Glutamatergic neuron (in vitro differentiated cells): ENCODE measurements at places on chromosomes 4 and X.
A peak's percentile ranks its signal among the peaks of the same experiment; 100 is the strongest.

DNA sequence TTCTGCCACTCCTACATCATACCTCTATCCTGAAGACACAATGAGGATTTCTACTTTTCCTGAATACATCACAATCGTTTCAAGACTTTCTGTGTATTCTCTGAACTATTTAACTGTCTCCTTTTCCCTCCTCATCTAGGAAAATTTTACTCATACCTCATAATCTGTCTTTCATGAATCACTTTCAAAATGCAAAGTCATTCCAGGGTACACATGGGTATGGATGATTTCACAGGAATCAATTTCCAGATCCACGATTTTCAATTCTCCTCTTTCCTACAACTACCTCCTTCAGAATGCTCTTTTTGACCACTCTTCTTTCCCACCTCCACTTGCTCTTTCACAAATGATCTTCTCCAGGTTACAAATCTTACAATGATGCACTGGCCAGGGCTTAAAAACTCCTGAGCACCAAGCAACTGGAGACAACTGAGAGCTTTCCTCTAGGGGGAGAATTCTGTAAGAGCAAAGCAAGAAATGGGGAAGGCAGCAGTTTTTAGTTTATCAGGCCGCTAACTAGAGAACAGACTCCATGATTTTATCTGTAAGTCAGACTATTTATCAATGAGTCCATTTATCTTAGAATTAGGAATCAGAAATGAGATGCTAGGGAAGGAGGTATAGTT lies 116.4 kb downstream of the PPP3CA start:
- DNase-seq: no peak

DNA sequence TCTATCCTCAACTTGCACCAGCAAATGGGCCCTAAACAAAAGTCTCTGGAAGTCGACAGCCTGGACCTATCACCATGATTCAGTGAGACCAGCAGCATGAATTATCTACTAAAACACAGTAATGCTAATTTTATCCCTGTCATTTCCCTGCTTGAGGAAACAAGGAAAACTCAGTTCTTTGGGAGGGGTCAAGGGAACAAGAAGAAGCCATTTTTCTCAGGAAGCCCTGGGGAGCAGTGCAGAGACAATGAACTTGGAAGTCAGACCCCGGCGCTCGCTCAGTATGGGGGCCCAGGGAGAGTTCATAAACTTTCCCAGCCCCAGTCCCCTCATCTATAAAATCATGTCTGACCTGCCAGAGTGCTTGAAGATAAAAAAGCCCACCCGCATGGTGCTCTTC lies 50.4 kb downstream of the DCTD start:
- DNase-seq: no peak

DNA sequence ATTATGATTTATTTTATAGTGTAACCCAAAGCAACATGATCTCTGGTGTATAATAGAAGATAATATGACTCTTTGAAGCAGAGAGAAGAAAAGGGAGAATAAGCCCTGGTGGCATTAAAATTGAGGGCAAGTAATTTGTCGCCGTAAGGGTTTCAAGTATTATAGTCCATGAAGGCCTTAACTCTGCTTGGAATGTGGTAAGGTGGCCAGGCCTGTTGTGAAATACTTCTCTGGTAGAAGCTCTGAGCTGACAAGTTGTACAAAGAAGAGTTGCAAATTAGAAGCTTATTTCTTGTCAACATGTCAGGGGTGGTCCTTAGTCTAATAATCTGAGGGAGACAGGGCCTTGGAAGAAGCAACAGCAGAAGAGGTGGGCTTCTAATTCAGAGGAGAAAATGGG lies 151.7 kb upstream of the HHIP start:
- DNase-seq: no peak

- DNase-seq: no peak
Measured at GRCh38 chr4:64200001-64200555, 209.2 kb downstream of the TECRL start.

DNA sequence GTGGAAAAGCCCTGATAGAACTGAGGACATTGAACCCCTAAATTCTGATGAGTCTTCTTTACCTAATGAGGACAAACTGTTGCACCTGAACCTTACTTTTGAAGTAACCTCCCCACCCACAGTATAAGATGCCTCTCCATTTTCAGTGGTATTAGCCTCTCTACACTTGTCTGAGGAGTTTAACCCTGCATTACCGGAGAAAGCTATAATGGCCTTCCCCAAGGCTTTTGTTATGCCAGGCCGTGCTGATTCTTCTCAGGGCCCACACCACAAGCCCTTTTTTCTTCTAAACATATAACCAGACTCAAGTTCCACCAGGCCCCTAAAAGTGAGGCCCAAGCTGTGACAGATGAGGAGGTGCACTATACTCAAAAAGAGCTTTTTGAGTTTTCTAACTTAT lies 345.8 kb upstream of the GRID2 start:
- DNase-seq: no peak

GRCh38 chr4:38768968-38769394 lies 13.8 kb downstream of the TLR10 start:
- no peak for DNase-seq

DNA sequence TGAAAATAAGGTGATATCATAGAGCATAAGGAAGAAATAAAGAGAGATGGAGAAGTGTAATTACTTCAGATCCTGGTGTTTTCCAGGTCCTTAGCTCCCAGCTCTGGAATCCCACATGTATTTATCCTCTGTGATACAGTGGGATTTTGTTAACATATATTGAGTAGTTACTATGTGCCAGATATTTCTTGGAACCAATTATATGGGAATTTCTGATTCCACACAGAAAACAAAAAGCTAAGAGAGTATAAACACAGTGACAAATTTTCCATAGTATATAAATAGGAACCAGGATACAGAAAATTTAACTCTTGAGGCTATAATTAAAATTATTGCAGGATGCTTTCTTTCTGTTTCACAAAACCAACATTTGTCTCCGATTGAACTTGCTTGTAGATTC lies 1067.5 kb downstream of the PCDH7 start:
- no peak for DNase-seq

GRCh38 chrX:82711457-82711856 lies 796.6 kb upstream of the POU3F4 start:
- no peak for DNase-seq

DNA sequence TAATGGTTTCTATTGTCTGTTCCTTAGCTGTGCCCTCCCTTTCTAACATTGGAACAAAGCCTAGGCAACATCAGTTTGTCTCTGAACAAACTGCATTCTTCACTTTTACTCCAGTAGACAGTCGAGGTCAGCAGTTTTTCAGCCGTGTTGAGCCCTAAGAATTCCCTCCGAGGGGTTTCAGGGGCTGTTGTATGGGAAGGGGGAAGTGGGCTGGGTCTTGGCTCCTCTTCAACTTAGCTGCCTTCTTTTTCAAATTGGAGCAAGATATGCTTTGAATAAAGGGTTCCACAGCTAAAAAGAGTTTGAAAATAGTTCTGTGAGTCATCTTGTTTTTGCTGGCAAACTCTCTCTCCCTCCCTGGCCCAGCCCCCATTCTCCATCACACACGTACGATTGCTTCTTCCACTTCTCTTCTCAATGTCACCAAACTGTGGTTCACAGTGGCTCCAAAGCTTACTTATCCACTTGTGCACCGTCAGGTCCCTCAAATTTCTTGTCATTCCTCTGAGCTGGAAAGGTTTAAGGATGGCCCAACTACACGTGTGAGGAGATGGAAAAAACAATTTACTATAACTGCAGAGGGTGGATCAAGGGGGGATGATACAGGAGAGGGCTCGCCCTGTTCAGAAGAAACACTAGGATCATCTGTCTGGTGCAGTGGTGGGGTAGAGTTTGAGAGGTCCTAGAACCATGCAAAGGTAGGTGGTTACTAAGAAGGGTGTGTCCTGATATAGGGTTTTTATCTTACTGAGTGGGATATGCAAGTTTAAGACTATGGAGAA lies 9.2 kb upstream of the MAML3 start:
- DNase-seq: no peak

GRCh38 chr4:169604903-169605331 lies 7.5 kb downstream of the NEK1 start:
- DNase-seq: no peak

DNA sequence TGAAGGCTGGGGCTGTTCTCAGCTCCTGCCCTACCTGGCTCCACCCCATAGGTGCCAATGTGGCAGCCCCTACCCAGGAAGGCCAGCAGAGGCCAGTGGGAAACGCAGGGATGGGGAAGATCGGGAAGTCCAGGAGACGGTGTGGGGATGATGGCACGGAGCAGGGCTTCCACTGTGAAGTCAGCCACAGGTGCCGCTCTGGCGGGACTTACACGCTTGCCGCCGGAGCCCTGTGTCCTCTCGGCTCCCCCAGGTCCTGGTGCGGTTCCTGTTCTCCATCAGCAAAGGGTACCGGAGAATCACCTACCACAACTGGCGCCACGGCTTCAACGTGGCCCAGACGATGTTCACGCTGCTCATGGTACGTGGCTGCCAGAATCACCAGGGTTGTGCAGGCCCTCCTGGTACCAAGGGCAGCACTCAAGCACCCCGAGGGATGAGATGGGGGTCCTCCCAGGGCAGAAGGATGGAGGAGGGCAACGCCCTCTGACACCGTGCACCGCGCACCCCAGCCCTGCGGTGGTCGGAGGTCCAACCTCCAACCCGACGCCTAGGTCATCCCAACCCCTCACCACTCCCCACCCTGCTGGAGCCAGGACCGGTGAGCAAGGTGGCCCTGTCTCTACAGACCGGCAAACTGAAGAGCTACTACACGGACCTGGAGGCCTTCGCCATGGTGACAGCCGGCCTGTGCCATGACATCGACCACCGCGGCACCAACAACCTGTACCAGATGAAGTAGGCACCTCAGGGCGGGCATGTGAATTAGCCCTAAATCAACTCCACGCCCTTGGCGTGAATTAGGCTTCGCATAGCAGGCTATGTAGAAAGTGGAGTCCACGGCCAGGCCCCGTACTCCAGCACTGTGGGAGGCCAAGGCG lies 12.0 kb downstream of the ATP5ME start:
- DNase-seq: peak; percentile 8

DNA sequence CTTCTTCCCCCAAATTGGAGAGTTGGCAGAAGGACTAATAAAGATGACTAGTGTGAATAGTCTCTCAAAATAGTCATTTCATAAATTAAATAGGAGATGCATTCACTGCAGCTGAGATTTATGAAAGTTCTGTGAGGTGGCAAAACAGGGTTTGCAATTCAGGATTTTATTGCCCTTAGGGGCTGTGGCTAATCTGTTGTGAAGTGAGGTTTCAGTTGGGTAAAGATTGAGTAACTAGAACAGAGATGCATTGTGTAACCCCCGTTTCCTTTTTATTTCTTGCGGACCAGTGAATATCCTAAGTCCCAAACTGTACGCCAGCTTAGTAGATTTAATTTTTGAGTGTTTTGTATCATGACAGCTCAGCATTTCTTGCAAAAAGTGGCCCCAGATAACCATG lies 16.2 kb upstream of the SCRG1 start:
- DNase-seq: no peak

GRCh38 chrX:116292183-116292582 lies 121.6 kb downstream of the AGTR2 start:
- no peak for DNase-seq

GRCh38 chr4:32140636-32141035 lies 1420.5 kb downstream of the PCDH7 start:
- DNase-seq: no peak

DNA sequence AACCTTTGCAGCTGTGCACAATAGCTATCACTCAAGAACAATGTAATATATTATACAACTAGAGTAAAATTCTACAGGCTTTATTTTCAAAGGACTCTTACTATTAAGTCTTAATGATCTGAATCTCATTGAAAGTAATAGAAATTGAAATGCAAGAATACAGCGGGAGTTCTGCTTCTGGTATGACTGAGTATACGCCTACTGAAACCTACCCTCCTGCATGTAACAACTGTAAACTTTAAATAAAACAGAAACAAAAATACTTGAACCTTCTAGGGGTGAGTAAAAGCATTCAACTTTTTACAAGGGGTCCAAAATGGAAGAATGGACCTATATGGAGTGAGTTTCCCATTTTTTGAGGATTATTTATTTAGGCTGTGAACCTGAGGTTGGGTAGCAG lies 13.5 kb downstream of the DCHS2 start:
- DNase-seq: no peak

GRCh38 chr4:186685767-186686183 lies 37.9 kb downstream of the FAT1 start:
- no peak for DNase-seq

DNA sequence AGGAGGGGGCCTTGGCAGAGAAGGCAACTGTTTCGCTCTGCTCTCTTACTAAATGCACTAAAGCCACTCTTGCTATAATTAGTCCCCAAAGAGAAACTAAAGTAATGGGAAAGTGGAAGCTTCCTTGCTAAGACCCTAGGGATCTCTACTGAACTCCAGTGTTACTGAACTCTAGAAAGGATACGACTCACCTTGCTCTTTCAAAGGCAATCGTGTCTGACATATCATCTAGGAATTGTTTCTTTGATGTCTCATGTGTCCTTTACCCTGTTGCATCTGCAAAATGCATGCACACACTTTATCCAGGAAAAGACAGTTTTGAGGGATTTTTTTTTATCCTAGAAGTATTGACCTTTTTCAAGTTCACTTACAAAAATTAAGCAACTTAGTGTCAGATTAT lies 148.1 kb upstream of the FAM9B start:
- no peak for DNase-seq

- no peak for DNase-seq
Measured at GRCh38 chrX:15043538-15043937, 170.3 kb downstream of the MOSPD2 start.
